ENCODE measurements at places on chromosomes 13 and 19. TPM values are rescaled to one million over a fixed set of nuclear protein-coding genes. Genes with fewer than 3 reads are reported as not detected.

Gene SPACA4
- not detected for total RNA-seq

Gene TMPRSS9
- not detected for total RNA-seq

Gene SIGLEC5
- not detected for total RNA-seq

Gene ZNF667
- total RNA-seq, result not detected

Gene NAPSA
- total RNA-seq, result 4.4 TPM

Gene CEACAM6
- total RNA-seq, result 0.59 TPM

Gene ADGRE2
- 8.4 TPM for total RNA-seq

Gene PALM3
- 3.3 TPM for total RNA-seq

Gene FGF21
- 0.81 TPM for total RNA-seq

Gene RDH8
- not detected for total RNA-seq

Gene WASF3
- total RNA-seq, result 3.4 TPM

Gene HIF3A
- 0.98 TPM for total RNA-seq

Gene ZNF780B
- total RNA-seq, result 10.5 TPM

Gene TTC9B
- 1.7 TPM for total RNA-seq

Gene SLC8A2
- 0.98 TPM for total RNA-seq

Gene SYNGR4
- total RNA-seq, result 0.49 TPM

Gene CGB2
- 5.0 TPM for total RNA-seq

Gene ELAVL1
- 134 TPM for total RNA-seq

Gene DACH1
- total RNA-seq, result not detected

Gene NANOS3
- not detected for total RNA-seq

Gene CBARP
- total RNA-seq, result 23.8 TPM

Gene PLK5
- not detected for total RNA-seq

Gene INAFM1
- 22.9 TPM for total RNA-seq

Gene ZNF471
- total RNA-seq, result not detected

Gene GDF15
- 425 TPM for total RNA-seq

Gene GNG7
- 11.3 TPM for total RNA-seq

Gene KCNN1
- 0.61 TPM for total RNA-seq

Gene ZNF835
- not detected for total RNA-seq

Gene ERF
- total RNA-seq, result 96.1 TPM

Gene FAM216B
- not detected for total RNA-seq

Gene SLC7A10
- 0.25 TPM for total RNA-seq

Gene ZNF444
- 31.7 TPM for total RNA-seq

Gene ADAMTSL5
- total RNA-seq, result 24.0 TPM

Gene MYPOP
- 10.8 TPM for total RNA-seq

Gene C19orf33
- total RNA-seq, result 135 TPM

Gene C19orf81
- 14.5 TPM for total RNA-seq

Gene PLPP2
- 128 TPM for total RNA-seq

Gene TNFSF13B
- 1.3 TPM for total RNA-seq

Gene TMEM238
- 21.0 TPM for total RNA-seq

Gene C1QTNF9B
- total RNA-seq, result not detected

Gene ATXN8OS
- total RNA-seq, result not detected

Gene MYBPC2
- not detected for total RNA-seq

Gene NR1H2
- total RNA-seq, result 40.3 TPM

Gene ZNF433
- not detected for total RNA-seq

Gene ZSCAN1
- not detected for total RNA-seq

Gene TEX101
- total RNA-seq, result not detected
